ENCODE measurements at places on chromosomes 16 and 17.

- no peak for DNase-seq
Observed at GRCh38 chr16:11410376-11411058, 65.3 kb downstream of the RMI2 start.

DNA sequence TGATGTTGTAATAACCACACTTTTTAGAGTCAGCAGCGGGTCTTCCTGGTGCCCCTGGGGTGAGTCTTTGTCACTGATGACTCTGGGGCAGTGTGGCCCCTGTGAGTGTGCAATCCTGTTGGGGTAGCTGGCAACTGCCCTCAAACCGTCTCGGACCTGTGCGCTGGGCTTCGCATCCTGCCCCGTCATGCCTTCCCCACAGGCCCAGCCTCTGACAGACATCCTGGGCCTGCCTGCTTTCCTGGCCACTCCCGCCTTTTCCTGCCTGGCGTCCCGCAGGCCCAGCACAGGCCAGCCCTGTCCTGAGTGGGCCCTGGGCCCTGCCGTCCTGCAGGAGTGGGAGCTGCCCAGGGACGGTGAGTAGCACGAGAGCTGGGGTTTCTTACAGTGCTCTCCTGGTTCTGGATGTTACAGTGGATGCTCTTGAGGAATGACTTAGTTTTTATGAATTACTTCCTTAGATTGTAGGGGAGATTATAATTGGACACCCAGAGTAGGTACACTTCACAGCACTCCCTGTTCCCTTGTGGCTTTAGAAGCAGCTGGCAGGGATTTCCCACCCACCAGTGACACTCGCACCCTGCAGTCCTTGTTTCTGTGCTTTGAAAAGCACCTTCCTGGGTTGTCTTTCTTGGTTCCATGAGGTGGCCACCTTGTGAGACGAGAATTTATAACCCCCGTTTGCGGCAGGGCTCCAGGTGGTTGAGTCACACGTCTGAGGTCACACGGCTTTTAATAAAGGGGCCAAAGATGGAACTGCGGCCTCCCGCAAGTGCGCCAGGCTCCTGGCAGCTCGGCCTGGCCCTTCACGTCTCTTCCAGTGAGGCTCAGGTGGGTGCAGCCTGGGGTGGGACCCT is 50.0 kb upstream of the CAPN15 start:
- DNase-seq: peak; percentile 27

- DNase-seq: peak; percentile 83
Observed at GRCh38 chr17:50062293-50063243, 6.7 kb downstream of the ITGA3 start.

DNA sequence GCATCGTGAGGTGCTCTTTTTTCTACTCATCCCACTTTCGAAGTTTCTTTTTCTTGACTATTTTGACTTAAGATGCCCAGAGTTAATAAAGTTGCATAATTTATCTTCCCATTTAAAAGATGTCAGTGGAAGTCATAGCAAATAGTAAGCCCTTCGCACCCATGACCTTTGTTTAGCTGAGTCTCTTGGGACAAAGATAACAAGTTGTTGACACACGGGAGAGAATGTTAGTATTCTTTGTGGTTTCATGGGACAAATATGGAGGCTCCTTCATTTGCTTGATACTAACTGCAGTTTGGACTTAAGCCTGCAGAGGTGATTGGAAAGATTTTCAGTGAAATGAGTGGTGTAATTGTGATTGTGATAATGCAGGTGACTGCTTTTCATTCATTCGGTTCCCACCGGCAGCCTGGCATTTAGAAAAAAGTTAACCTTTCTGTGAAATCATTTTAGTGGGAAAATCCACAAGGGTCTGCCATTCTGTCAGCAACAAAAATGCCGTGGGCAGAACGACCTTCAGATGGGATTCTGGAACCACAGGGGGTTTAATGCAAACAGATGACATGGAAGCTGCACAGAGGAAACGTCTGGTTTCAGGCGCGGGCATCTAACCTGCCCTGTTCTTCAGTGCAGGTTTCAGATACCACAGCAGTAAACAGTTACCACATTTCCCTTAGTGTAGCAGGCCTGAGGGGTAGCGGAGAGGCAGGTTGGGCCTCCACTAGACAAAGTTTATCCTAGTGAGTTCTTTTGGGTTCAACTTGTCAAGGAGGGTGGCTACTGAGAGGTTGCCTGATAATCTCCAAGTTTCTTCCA is 123.0 kb downstream of the RPTOR start:
- DNase-seq: no peak

DNA sequence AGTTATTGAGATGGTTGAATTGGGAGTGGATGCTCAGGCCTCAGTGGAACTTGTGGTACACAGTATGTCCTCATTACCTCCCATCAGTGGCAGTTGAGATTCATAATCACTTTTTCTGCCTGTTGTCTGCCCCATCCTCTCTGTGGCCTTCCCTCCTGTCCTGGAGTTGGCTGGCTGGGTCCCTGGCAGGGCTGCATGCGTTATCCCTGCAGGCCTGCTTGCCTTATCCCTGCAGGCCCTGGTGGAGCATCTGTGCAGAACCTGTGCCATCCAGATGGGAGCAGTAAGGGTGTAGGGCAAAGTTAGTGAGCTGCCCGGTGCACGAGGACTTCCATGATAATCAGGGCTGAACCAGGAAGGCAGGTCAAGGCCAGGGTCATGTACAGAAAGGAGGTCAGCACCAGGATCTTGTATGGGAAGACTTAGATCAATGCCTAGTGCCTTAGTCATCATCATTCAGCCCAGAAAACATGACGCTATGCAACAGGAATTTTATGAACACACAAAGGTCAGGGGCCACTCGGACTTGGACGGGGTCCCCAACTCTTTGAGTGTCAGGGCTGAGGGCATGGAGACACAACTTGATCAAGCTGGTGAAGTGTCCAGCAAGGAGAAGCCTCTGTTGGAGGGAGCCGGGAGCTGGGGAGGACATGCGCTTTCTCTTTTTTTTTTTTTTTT is 47.2 kb downstream of the ABCC1 start:
- DNase-seq: no peak

DNA sequence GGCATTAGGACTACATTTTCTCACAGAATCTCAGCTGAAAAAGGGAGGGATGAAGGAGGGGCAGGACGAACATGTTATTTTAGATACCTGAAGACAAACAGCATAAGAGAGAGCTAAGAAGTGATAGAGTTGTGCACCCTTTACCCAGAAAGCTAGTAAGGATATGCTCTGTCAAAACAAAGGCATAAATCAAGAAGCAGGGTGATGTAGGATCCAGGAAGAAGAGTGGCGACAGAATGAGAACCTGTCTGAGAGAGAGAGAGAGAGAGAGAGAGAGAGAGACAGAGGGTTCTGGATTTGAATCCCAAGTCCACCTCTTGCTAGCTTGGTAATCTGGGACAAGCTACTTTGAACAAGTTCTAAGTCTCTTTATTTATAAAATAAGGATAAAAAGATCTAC is 103.4 kb downstream of the SPAG9 start:
- no peak for DNase-seq

- no peak for DNase-seq
Observed at GRCh38 chr17:79808763-79809529, 12.1 kb upstream of the CBX8 start.

- no peak for DNase-seq
Observed at GRCh38 chr17:35191001-35191695, 3.0 kb downstream of the SLC35G3 start.

GRCh38 chr17:21360048-21360447 is 16.1 kb upstream of the KCNJ12 start:
- no peak for DNase-seq

DNA sequence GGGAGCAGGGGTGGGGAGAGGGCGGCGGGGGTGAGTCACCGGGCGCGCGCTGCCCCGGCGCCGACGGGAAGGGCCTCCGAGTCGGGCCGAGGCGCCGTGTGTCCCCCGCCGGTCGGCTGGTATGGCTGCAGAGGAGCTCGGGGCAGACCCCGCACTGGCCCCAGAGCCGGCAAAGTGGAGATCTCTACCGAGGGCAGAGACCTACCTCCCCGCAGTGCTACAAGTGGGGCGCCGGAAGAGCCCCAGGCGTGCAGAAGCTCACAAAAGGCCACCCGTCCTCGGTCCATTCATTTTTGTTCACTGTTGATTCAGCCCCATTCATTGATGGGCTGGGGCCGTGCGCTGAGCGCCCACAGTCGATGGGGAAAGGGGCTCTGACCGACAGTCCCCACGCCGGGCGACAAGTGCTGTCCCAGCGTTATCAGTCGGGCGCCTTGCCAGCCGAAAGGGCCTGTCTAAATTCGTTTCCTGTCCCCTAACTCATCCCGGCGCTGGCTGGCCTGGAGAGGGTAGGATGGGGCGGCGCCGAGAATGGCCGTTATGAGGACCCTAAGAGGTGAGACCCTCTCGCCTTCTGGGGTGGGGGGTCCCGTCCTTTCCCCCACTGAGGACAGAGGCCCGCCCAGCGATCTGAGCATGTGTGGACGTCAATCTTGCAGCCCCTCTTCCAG is 709 bp upstream of the ENO3 start:
- peak; percentile 78 for DNase-seq

DNA sequence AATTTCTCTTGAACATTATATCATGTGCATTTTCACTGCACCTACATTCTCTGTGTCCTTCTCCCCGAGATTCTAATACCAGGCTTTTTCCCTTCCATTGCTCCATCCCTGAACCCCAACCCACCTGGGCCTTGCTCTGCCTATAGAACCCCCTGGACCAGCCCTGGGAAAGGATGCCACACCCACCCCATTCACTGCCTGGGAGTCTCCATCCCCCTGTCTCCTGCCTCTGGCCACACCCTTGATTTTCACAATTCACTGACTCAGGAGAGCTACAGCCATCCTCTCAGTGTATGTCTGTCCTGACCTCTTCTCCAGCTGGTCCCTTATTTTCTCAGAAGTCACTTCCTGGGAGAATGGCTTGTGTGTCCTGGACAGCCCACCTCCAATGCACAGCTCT is 27.9 kb upstream of the NGFR start:
- DNase-seq: no peak

GRCh38 chr16:25838724-25839186 is 147.0 kb downstream of the HS3ST4 start:
- no peak for DNase-seq

- no peak for DNase-seq
Observed at GRCh38 chr17:81067391-81067811, 32.5 kb downstream of the BAIAP2 start.

DNA sequence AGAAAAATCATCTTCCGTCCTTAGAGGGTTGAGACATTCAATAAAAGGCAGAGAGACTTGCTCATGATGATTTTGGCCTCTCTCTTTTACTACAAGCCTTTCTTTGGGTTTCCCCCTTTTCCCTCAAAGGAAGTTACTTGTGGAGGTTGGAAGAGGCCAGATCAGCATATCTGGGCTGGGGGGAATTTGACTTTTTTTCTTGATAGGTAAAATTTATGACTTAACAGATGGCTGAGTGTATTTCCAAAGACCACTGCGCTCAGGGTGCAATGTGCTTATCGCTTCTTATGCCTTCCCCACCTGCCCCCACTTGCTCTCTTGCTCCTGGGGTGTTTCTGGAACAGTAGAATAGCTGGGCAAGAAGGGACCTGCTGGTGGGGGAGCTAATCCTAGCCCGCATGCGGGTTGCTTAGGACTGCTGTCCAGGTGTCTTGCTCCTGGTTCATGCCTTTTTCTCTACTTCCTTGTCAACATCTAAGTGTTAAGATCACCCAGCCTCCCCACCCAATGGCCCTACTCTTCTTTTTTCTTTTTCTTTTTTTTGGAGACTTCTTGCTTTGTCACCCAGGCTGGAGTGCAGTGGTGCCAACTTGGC is 131.9 kb downstream of the MSI2 start:
- no peak for DNase-seq

DNA sequence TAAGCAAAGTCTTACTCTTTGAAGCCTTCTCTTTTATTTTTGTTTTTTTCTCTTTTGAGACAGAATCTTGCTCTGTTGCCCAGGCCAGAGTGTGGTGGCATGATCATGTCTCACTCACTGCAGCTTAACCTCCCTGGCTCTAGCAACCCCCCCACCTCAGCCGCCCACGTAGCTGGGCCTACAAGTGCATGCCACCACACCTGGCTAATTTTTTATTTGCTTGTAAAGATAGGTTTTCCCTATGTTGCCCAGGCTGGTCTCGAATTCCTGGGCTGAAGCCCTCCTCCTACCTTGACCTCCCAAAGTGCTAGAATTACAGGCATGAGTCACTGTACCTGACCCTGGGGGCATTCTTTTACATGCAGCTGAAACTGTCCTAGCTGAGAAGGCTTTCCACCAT is 154.7 kb downstream of the PRKCB start:
- DNase-seq: no peak

- no peak for DNase-seq
Observed at GRCh38 chr16:87502308-87502969, 9.6 kb upstream of the ZCCHC14 start.

DNA sequence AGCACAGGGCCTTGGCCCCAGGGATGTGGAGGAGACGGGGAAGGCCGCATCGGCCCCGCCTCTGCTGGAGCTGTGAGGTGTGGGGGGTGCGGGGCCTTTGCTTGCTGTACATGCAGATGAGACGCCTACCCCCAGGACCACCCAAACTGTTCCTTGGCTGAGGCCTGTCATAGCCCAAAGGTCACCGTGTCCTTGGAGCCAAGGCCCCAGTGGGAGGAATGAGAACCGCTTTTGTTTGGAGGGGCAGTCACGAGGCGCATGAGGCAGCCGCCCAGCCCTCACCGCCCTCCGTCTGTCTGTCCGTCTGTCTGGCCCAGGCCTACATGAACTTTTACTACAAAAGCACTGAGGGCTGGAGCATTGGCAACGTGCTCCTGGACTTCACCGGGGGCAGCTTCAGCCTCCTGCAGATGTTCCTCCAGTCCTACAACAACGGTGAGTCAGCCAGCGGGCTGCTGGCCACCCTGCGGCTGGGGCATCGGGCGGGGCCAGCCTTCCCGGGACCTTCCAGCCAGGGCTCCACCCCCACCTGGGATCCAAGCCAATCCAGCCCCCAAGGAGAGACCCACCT is 8.8 kb downstream of the TAX1BP3 start:
- DNase-seq: peak; percentile 66

DNA sequence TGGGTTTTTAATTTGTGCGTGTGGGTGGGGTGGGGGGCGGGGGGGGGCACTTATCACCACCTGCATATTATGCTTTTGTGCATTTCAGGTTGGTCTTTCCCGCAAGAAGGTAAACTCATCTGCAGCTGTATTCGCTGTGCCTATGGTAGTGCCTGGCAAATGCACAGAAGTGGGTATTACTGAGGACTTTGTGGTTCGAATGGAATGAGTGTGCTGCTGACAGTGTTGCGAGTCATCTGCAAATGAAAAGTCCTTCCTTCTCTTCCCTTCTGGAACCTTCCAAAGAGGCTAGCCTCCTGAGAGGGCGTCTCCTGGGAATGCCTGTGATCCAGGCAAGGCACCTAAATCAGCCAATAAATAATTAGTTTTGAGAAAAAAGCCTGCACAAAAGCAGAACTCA is 532.9 kb downstream of the MAF start:
- no peak for DNase-seq

- peak; percentile 17 for DNase-seq
Observed at GRCh38 chr16:46972429-46973206, 856 bp downstream of the DNAJA2 start.

- no peak for DNase-seq
Observed at GRCh38 chr16:8512941-8513624, 77.2 kb downstream of the TMEM114 start.

- no peak for DNase-seq
Observed at GRCh38 chr17:79842136-79842655, 3.0 kb upstream of the CBX4 start.

- DNase-seq: no peak
Observed at GRCh38 chr17:59001158-59001814, 105.4 kb downstream of the TRIM37 start.

Measured in left ventricle myocardium inferior (tissue), 1 donor.